ENCODE measurements at places on chromosomes 7 and 10. TPM values are rescaled to one million over a fixed set of nuclear protein-coding genes. Genes with fewer than 3 reads are reported as not detected.

GRCh38 chr7:78562191-78562590, 763.6 kb downstream of the PHTF2 start:
- H3K36me3 ChIP-seq: no peaks in the 10 kb centered on the region
- no peak overlapping the region for H3K27ac ChIP-seq
- no peaks in the 10 kb centered on the region for H3K27me3 ChIP-seq
- H3K4me1 ChIP-seq: no peaks in the 10 kb centered on the region

DNA sequence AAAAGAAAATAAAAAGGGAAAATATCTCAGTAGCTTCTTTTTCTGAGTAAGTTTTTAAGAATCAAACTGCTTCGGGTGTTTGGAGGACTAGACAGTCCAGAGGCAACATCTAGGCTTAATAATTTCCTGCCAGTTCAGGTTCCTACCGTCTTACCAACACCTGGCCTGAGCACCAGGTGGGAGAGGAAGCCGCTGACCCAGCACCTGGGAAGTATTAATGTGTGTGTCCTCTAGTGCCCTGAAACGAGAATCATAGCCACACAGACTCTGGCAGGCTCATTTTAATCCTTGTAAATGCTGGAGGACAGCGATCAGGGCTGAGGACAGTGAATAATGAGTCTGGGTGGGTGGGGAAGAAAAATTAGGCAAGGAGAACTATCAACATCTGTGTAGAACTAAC, 137.4 kb downstream of the ZNF438 start:
- no peaks in the 10 kb centered on the region for H3K4me1 ChIP-seq
- no peak overlapping the region for H3K27ac ChIP-seq
- no peaks in the 10 kb centered on the region for H3K36me3 ChIP-seq
- no peaks in the 10 kb centered on the region for H3K27me3 ChIP-seq

ZNF853 gene
- 25.2 TPM for total RNA-seq

FEZF1 gene
- not detected for total RNA-seq

GRCh38 chr10:131700032-131700431, 200.8 kb upstream of the PPP2R2D start:
- H3K27ac ChIP-seq: no peak overlapping the region
- no peaks in the 10 kb centered on the region for H3K4me1 ChIP-seq
- DNase-seq: no peak
- no peaks in the 10 kb centered on the region for H3K27me3 ChIP-seq
- no peak overlapping the region for H3K4me3 ChIP-seq
- no peaks in the 10 kb centered on the region for H3K36me3 ChIP-seq

DNA sequence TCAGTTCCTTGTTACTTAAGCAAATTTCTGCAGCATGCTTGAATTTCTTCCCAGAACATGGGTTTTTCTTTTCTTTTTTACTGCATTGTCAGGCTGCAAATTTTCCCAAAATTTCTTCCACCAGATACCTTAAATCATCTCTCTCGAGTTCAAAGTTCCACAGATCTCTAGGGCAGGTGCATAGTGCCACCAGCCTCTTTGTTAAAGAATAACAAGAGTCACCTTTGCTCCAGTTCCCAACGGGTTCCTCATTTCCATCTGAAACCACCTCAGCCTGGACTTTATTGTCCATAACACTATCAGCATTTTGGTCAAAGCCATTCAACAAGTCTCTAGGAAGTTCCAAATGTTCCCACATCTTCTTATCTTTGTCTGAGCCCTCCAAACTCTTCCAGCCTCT, 389.2 kb downstream of the NXPH1 start:
- H3K36me3 ChIP-seq: no peaks in the 10 kb centered on the region
- DNase-seq: no peak
- H3K4me3 ChIP-seq: no peak overlapping the region
- H3K27ac ChIP-seq: no peak overlapping the region
- no peaks in the 10 kb centered on the region for H3K27me3 ChIP-seq
- no peaks in the 10 kb centered on the region for H3K4me1 ChIP-seq

OLAH gene
- not detected for total RNA-seq

GRCh38 chr7:157434231-157434630, 97.4 kb downstream of the DNAJB6 start:
- H3K27me3 ChIP-seq: no peaks in the 10 kb centered on the region
- H3K27ac ChIP-seq: no peak overlapping the region
- no peak overlapping the region for H3K4me3 ChIP-seq
- H3K4me1 ChIP-seq: no peaks in the 10 kb centered on the region

TAF3 gene
- 4.6 TPM for total RNA-seq

GTF2IRD1 gene
- 15.6 TPM for total RNA-seq

Measured in right atrium auricular region (tissue), 2 donors.